Stimulated activated CD4-positive, alpha-beta T cell treated with anti-CD3 and anti-CD28 coated beads, Interleukin-1b, Interleukin-23, amount 100 ng/mL, for 1 hour (primary cell): ENCODE measurements at places on chromosomes 7 and 10.
A peak's percentile ranks its signal among the peaks of the same experiment; 100 is the strongest.

DNA sequence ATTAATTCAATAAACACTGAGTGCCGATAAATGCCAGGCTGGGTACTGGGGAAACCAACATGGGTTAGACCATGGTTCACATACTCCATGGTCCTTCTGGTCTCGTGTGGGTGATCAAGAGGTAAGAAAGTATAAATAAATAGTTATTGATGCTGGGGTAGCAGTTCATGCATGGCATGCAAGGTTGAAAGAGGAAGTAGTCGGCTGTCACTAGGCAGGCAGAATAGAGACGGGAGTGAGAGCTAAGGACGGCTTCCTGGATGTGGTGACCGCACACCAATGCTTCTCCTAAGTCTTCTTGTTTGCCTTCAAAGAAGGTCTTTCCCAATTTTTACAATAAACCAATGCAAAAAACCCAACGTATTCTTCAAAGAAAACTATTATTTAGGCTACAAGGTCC lies 208.6 kb downstream of the ADAM12 start:
- no peak for DNase-seq

- DNase-seq: no peak
Measured at GRCh38 chr10:33211106-33211878, 123.2 kb downstream of the NRP1 start.

GRCh38 chr7:125675640-125676039 lies 746.0 kb upstream of the POT1 start:
- no peak for DNase-seq

DNA sequence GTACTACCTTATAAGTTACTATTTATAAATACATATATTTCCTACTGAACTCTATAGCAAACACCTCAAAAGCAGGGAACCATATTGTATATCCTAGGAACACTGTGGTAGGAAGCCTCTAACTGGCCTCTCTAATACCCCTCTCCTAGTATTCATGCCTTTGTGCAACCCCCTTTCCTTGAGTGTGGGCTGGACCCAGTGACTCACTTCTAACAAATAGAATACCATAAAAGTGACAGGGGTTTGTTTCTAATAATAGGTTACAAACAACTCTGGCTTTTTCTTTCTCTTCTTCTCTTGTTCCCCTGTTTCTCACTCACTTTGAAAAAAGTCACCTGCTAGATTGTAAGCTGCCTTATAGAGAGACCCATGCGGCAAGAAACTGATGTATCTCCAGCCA lies 51.6 kb upstream of the MACC1 start:
- DNase-seq: no peak

DNA sequence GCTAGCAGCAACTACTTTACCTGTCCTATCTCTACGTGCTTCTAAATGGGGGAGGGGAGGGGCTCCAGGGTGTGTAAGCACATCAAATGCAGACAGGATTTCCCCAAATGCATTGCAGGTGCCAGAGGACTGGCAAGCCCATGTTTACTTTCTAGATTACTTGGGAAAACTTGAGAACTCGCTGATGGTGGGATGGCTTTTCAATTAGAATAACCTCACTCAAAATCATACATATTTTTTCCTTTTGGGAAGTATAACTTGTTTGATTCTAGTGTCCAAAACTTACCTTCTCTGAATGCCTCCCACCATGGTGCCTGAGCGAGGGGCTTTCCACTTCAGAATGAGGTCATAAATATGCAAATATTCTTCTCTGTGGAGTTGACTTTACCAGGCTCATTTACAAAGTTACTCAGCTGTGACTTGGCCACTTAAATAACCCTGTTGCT lies 191.3 kb upstream of the RHOBTB1 start:
- no peak for DNase-seq

GRCh38 chr10:80197972-80198916 lies 7.1 kb downstream of the ANXA11 start:
- DNase-seq: no peak

DNA sequence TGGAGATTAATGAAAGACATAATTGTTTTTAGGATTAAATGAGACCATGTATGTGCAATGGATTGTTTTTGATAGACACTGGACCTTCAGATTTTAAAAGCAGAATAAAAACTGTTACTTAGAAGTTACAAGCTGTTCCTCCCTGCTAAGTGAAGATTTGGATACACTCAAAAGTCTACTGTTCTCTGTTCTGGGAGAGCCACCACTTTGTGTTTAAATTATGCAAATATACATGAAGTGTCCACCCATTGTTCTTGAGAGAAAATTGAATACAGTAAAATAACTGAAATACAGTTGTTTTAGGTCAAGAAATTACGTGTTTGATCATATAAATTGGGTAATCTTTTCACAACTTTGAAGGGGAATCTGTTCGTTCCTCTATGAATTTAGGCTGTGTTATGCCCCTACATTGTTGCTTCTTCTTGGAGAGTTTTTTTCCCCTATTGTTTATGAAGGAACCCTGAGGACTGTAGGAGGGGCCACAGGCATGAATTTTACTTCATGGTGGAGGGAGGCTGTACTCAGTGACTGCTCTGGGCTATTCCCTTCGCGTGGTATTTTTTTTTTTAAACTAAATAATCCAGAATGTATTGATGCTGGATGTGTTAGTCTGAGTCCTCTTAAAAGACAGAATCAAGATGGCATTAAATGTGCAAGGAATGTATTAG lies 18.6 kb upstream of the VCL start:
- DNase-seq: no peak

- no peak for DNase-seq
Measured at GRCh38 chr7:7138897-7139296, 43.4 kb upstream of the C1GALT1 start.

DNA sequence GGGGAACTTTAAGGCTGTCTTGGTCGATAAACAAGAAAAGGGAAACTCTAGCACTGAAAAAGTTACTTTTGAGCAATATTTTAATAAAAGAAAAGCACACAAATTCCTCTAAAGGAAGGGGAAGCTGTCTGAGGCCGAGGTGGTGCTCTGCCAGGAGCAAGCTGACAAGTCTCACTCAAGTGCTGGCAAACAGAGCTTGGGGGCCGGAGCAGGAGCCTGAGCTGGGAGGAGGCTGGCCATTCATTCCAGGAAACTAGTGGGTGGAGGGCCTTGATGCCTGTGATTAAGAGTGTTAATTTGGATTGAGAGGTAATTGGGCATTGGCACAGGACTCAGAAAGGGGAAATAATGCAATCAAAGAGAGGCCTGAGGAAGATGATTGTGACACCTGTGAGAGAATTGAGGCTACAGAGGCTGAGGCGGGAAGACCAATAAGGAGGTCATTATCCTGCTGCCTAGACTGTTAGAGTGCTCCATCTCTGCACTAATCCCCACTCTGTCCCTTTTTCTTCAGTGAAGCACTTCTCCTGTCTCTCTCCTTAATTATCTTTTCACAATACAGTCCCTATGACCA lies 154.9 kb upstream of the COL1A2 start:
- no peak for DNase-seq

GRCh38 chr10:133151543-133151972 lies 8.5 kb upstream of the KNDC1 start:
- DNase-seq: no peak

- DNase-seq: no peak
Measured at GRCh38 chr10:110355922-110356627, 51.4 kb upstream of the SMNDC1 start.

DNA sequence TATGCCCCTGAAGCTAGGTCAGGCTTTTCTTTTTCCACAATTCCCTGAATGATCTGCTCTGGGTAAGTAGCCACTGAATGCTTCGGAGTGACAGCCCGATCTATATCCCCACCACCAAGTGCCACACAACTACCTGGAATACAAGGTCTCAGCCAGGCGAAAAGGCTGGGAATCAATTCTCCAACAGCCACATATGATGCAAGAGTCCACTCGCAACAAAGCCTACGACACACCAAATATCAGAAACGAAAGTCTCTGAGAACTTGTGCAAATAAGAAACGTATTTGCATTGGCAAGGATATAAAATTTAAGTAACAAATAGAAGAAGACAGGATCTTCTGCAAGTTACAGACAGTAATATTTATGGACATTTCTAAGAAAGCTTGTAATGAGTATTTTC lies 5.7 kb downstream of the HIPK2 start:
- no peak for DNase-seq

DNA sequence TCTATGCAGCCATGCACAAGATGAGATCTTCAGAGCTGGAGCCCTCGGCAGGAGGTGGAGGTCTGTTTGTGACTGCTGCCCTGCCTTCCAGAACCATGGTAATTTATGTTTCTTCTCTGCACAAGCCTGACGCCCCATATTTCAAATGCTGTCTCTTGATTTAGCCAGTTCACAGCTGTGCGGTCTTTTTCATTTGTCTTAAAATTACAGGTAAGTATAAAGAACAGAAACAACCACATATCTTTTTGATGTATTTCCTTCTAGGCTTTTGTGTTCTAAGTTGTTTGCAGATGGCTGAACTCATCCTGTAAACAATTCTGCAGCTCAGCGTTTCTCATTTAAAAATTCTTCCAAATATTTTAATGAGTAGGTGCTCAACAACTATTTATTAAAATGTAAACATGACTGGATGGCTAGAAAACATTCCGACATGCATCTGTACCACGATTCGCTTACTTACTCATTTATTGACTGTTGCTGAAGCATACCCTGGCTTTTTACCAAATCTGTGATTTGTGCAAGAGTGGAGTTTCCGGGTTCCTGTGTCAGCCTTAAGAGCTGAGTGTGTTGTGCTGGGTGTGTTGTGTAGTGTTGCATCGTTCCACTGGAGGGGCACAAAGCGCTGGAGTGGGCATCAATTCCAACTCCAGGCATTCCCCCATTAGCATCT lies 58.9 kb downstream of the PIP4K2A start:
- no peak for DNase-seq

- no peak for DNase-seq
Measured at GRCh38 chr10:22436526-22436892, 91.2 kb downstream of the SPAG6 start.

- no peak for DNase-seq
Measured at GRCh38 chr7:132373041-132373440, 203.2 kb downstream of the PLXNA4 start.

- DNase-seq: no peak
Measured at GRCh38 chr10:95217476-95217875, 23.4 kb downstream of the ACSM6 start.

DNA sequence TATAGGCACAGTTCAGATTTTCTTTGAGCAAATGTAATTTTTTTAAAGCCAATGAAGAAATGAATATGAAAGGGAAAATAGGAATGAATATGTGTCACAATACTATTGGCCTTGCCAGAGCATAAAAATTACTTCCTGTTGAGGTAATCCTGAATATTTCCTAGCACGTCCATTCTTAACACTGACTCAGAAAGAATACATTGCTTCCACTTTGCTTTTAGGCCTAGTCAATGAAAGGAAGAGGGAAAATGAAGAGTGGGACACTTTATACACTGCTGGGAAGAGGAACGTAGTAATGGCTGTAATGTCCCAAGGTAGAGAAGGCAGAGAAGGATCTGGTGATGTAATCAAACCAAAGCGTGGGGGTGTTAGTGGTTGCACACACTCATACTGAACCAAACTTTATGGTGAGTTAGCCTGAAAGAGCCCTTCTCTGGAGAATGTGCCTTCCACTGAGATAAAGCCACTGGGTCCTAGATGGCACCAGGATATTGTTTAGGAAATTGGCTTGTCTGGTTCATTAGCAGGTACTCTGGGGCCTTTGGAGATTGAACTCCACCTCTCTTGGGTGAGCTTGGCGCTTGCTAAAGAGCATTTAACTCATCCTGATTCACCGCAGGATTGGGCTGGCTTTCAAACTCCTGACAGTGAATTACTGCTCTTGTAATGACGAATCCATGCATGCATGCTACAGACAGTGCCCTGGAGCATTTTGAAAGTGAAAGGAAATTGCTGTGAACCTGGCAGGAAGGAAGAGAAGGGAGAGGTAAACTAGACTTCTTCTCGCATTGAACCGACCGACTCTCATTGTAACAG lies 254.9 kb downstream of the KIAA1217 start:
- DNase-seq: no peak

GRCh38 chr7:1314021-1314907 lies 81.6 kb downstream of the UNCX start:
- no peak for DNase-seq

DNA sequence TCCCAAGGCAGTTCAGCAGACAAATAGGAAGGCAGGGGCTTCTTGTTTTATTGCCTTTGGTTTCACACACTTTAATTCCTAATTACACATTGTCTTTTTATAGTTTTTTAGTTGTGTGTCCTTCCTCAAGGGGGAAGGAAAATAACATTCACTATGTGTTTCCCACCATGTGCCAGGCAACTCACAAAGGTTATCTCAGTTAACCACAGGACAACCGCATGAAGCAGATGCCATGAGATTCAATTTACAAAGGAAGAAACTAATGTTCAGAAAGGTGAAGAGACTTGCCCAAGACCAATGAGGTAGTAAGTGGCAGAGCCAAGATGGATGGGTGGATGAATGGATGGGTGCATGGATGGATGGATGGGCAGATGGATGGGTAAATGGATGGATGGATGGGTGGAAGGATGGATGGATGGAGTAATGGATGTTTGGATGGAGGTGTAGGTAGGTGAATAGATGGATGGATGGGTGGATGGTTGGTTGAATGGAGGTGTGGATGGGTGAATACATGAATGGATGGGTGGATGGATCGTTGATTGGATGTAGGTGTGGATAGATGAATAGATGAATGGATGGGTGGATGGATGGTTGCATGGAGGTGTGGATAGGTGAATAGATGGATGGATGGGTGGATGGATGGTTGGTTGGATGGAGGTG lies 77.9 kb downstream of the ARHGAP22 start:
- no peak for DNase-seq

DNA sequence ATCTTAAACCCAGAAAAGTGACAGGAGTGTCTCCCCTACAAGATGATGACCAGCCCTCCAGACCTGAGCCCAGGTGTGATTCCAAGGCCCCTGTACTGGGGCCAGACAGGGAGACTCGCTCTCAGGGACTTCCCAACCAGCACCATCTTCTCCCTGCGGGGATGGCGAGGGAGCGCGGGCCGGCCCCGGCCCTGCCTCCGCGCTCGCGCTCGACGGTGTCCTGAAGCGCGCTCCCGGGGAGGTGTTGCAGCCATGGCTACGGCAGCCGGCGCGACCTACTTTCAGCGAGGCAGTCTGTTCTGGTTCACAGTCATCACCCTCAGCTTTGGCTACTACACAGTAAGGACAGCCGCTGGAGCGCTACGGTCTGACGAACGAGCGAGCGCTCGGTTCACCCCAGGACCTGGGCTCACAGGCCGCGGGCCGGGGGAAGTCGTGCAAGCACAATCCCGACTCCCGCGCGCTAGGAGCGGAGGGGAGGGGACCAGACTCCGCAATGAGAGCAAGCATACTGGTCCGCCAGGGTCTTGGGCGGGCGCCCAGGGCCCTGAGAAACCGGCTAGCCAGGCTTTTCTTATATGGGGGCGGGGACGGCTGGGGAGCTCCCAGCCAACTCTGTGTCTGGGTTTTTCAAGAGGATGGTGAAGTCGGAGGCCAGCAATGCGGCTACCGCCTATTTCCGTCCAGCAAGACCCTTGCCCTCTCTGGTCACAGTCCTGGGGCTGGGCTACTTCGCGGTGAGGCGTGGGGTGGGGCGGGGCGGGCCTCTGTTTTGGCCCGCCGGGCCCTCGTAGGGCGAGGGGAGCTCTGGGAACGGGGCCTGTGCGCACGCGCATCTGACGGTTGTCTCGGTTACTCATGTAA lies at the start of gene TMEM254:
Gene TMEM254 (plus strand): TSS at position 218 of the 864 bp plus-strand sequence. CDS start 35 bp downstream, at position 253.
- DNase-seq: peak; percentile 84
